Kidney glomerular epithelial cell (primary cell): ENCODE measurements at places on chromosomes 16 and 17.

- no peak for DNase-seq
Measured at GRCh38 chr17:76491271-76492122, 9.7 kb downstream of the RHBDF2 start.

DNA sequence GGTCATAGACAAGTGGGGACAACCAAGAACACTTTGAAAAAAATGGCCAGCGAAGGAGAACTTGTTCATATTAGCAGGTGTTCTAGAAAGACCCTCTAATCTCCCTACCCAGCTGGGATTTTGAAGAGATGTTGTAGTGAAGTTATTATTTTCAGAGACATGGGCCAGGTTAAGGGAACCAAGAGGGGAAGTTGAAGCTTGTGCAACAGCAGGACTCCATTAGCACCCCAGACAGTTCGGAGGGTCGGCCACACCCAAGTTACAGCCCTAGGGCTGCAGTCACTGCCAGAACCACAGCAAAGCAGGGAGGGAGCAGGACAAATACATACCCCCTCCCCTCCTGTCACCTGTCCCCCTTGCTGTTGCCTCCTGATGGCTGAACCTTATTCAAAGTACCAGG lies 42.3 kb downstream of the WSB1 start:
- DNase-seq = no peak

- DNase-seq = no peak
Measured at GRCh38 chr16:11651796-11652195, 16.5 kb upstream of the SNN start.

DNA sequence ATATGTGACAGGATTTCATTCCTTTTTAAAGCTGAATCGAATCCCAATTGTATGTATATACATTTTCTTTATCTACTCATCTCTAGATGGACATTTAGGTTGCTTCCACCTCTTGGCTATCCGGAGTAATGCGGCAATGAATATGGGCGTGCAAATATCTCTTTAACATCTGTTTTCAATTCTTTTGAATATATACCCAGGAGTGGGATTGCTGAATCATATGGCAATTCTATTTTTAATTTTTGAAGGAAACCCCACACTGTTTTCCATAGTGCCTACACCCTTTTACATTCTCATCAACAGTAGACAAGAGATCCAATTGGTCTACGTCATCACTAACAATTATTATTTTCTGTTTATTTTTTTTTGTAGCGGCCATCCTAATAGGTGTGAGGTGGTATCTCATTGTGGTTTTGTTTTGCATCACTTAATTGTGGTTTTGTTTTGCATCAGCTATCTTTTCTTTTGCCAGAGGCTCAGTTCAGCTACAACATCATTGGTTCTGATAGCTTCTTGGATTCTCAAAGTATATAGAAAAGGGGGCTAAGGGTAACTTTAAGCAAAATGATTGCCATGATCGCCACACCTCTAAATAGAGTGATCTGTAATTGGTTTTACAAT lies 25.6 kb upstream of the MAP2K6 start:
- DNase-seq = no peak

DNA sequence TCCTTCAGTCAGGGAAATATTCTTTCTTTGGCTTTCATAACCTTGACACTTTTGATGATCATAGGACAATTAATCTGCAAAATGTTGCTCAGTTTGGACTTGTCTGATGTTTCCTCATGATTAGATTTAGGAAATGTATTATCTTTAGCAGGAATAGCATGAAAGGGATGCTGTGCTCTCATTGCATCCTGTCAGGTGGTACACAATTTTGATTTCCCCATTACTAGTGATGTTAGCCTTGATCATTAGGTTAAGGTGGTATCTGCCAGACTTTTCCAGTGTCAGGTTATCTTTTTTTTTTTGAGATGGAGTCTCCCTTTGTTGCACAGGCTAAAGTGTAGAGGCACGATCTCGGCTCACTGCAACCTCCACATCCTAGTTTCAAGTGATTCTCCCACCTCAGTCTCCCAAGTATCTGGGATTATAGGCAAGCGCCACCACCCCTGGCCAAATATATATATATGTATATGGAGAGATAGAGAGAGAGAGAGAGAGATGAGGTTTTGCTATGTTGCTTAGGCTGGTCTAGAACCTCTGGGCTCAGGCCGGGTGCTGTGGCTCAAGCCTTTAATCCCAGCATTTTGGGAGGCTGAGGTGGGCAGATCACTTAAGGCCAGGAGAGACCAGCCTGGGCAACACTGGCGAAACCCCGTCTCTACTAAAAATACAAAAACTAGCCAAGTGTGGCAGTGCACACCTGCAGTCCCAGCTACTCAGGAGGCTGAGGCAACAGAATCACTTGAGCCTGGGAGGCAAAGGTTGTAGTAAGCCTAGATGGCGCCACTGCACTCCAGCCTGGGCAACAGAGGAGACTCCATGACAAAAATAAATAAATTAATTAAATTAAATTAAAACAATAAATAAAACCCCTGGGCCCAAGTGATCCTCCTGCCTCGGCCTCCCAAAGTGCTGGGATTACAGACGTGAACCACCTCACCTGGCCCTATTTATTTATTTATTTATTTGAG lies 15.8 kb upstream of the CAVIN1 start:
- no peak for DNase-seq

- peak; percentile 100 for DNase-seq
Measured at GRCh38 chr17:59842901-59843652, 49.7 kb downstream of the TUBD1 start.

GRCh38 chr17:79081571-79082276 lies 7.1 kb downstream of the ENGASE start:
- DNase-seq = no peak

GRCh38 chr17:44707755-44708400 lies 587 bp upstream of the DBF4B start:
- no peak for DNase-seq

- peak; percentile 83 for DNase-seq
Measured at GRCh38 chr17:41917192-41917591, 1.6 kb downstream of the ACLY start.

GRCh38 chr17:72702998-72703397 lies 389.5 kb downstream of the SLC39A11 start:
- DNase-seq = no peak

- DNase-seq = no peak
Measured at GRCh38 chr17:22507823-22508222, 815.5 kb downstream of the KCNJ18 start.

- peak; percentile 75 for DNase-seq
Measured at GRCh38 chr16:5885521-5885920, 787.9 kb upstream of the EEF2KMT start.

DNA sequence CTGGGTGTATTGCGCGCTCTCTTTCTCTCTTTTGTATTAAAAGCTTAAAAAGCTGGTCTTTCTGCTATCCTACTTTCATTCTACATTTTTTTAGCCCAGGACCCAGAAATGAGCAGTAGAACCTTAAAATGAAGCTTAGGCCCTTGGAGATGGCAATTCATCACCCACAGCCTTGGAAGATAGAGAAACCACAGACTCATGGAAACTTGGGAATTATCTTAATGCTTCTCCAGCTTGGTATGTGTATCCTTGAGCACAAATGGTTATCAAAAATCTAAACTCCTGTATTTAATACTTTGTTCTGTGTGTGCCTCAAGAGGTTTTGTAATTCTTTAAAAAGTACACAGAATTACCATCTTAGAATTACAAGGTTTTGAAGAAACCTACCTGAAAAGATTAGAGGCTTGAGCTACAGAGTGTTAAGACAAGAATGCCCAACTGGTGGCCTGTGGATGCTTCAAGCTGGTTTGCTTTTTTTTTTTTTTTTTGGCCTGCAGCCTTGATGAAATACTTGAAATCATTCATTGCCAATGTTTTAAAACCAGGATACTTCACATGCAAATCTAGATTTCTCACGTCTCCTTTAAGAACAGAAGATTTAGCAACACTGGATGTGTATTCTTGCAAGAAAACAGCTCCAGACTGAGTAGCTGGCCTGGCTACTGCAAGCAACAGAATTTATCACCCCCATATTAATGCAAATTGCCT lies 105.0 kb downstream of the XYLT1 start:
- DNase-seq = no peak

DNA sequence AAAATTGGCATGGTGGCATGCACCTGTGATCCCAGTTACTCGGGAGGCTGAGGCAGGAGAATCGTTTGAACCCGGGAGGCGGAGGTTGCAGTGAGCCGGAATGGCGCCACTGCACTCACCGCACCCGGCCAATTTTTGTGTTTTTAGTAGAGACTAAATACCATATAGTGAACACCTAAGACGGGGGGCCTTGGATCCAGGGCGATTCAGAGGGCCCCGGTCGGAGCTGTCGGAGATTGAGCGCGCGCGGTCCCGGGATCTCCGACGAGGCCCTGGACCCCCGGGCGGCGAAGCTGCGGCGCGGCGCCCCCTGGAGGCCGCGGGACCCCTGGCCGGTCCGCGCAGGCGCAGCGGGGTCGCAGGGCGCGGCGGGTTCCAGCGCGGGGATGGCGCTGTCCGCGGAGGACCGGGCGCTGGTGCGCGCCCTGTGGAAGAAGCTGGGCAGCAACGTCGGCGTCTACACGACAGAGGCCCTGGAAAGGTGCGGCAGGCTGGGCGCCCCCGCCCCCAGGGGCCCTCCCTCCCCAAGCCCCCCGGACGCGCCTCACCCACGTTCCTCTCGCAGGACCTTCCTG lies at the start of gene HBQ1:
TSS of gene HBQ1 (plus strand) at position 359 of the 575 bp plus-strand sequence. CDS start at position 387, 28 bp downstream.
- no peak for DNase-seq

DNA sequence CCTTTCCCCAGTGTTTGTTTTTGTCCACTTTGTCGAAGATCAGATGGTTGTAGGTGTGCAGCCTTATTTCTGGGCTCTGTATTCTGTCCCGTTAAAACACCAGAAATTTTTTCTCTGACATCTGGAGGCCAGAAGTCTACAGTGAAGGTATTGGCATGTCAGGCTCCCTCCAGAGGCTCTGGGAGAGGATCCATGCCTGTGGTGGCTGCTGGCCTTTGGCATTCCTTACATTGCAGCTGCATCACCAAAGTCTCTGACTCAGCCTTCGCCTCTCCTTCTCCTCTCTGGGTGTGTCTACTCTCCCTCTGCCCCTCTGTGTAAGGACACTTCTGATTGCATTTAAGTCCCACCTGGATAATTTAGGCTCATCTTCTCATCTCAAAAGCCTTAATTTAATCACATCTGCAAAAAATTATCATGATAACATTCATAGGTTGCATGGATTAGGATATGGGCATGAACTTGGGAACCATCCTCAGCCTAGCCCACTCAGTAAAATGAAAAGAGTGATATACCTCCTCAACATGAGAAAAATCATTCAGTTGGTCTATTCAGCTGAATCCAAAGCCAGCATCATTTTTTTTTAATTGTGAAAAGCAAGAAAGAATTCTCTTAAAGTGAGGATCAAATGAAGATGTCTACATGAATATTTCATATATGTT lies 78.0 kb downstream of the MAP2K6 start:
- no peak for DNase-seq
